ENCODE measurements at places on chromosomes 4 and X.
A peak's percentile ranks its signal among the peaks of the same experiment; 100 is the strongest.

DNA sequence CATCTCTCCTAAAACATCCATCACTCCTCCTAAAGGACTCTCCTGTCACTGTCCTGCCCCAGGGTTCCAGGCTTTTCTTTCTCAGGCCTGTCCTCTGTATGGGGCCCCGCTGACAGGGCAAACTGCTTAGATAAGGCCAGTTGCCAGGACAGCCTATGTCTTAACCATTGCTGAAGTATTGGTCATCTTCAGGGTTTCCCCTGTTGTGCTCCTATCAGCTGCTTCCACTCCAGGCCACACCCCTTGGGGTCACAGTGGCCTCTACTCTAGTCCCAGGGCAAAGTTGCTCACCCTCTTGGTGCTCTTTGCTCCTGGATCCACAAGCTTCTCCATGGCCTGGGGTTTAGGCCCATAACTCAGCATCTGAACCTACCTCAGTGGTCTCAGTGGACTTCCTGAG is 138.0 kb upstream of the PJA1 start:
- DNase-seq = no peak

DNA sequence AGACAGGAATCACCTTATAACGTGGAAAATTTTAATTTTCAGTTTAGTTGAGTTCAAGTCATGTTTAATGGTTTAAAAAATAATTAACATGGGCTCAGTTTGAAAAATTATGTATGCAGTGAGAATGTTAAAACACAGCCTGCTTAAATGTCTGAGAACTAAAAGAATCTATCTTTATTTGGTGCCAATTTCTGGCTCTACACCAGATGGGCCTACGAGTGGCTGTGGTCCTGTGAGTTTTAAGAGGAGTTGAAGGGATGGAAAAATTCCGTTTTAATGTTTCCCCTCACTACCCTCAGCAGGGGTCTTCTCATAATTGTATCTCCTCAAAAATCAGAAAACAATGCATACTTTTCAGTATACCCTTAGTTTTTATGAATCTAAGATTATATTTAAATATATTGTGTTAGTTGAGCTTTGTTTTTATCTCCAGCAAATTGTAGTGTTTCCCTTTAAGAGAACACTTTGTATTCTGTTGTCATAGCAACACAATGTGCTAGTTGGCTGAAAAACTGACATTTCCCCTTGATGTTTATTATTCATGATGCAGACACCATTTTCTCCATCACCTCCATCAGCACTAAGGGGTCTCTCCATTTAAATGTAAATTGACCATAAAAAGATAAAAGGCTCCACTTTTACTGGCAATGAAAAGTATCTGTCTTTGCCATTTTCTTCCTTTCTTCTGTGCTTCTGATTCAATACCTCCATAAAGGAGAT is 393.5 kb upstream of the GRIA3 start:
- no peak for DNase-seq

DNA sequence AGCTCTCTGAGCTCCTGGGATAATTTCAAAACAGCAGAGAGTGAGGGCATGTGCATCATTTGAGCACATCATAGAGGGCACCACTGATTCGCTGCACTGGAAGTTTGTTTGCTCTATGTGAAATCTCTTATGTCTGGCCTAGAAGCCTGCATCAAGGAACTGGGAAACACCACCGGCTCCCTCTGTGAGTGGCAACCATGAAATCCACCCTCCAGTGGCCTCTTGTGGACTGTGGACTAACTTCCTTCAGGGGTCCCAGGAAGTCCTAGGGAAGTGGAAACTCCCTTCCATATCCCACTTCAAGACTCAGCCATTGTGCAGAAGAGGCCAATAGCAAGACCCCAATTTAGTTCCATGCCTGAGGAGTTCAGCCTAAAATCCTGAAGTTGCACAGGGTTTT is 48.0 kb upstream of the IGFBP7 start:
- DNase-seq = no peak

GRCh38 chr4:8704632-8705031 is 112.1 kb downstream of the CPZ start:
- no peak for DNase-seq

- no peak for DNase-seq
Observed at GRCh38 chr4:168218645-168219044, 99.9 kb downstream of the DDX60 start.

GRCh38 chr4:170025523-170026252 is 507 bp downstream of the MFAP3L start:
- peak; percentile 52 for DNase-seq

DNA sequence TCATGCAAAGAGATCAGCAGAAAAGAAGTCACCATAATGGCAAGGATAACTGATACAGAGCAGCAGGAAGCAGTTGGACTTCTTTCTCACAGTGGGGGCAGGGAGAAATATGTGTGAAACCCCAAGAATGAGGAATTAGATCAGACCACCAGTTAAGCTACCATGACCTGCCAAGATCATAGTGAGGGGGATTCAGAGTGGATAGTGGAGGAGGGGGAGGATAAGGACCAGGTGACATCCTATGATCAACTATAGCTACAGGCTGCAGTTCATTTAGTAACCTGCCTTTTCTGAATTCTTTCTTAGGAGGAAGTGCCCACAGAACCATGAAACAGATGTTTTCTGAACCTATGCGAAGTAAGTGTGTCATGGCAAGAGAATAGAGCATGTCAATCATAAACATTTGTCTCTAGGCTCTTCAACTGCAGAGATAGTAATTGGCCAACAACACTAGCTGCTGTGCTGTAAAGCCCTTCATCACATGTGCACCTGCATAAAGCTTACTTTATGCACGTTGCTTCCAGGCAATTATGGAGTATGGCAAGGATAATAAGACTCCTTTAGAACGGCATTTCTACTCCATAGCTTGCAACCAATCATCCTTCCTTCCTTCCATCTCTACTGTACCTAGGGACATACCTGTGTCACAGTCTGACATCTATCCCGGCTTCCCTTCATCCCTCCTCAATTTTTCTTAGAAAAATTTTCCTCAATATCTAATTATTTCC is 329.7 kb downstream of the EPHA5 start:
- DNase-seq = no peak

- peak; percentile 56 for DNase-seq
Observed at GRCh38 chr4:153153339-153153871, 50.8 kb upstream of the TRIM2 start.

GRCh38 chrX:57286507-57287251 is at the start of gene FAAH2:
Gene FAAH2, plus strand, starts transcription at chrX:57286706. Its CDS starts 120 bp downstream, at chrX:57286826.
- no peak for DNase-seq

GRCh38 chr4:147192679-147193078 is 247.0 kb upstream of the TTC29 start:
- no peak for DNase-seq

GRCh38 chr4:96955226-96955625 is 1115.3 kb downstream of the PDHA2 start:
- DNase-seq = no peak

GRCh38 chr4:112853662-112854256 is 195.7 kb upstream of the ANK2 start:
- no peak for DNase-seq

GRCh38 chr4:2066571-2067445 is 7.7 kb downstream of the NAT8L start:
- no peak for DNase-seq

- peak; percentile 29 for DNase-seq
Observed at GRCh38 chr4:108834835-108835384, 72.1 kb upstream of the ETNPPL start.

GRCh38 chrX:39826813-39827543 is 270.8 kb downstream of the BCOR start:
- no peak for DNase-seq

DNA sequence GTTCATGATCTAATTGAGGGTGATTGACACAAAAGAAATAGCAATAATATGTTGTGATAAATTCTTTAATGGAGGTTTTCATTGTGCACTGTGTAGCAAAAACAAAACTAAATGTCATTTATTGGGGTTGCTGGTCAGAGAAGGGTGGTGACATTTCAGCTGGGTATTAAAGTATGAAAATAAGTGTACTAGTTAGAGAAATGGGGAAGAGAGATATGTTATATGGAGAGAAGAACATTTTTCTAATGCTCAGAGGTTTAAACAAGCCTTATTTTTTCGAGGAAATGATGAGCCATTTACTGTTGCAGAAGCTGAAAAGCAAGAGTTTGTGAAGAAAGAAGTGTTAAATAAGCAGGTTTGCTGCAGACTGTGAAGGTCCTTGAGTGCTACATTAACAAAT is 142.7 kb upstream of the PAQR3 start:
- DNase-seq = no peak

GRCh38 chr4:82373486-82373815 is 340 bp downstream of the HNRNPD start:
- peak; percentile 14 for DNase-seq

DNA sequence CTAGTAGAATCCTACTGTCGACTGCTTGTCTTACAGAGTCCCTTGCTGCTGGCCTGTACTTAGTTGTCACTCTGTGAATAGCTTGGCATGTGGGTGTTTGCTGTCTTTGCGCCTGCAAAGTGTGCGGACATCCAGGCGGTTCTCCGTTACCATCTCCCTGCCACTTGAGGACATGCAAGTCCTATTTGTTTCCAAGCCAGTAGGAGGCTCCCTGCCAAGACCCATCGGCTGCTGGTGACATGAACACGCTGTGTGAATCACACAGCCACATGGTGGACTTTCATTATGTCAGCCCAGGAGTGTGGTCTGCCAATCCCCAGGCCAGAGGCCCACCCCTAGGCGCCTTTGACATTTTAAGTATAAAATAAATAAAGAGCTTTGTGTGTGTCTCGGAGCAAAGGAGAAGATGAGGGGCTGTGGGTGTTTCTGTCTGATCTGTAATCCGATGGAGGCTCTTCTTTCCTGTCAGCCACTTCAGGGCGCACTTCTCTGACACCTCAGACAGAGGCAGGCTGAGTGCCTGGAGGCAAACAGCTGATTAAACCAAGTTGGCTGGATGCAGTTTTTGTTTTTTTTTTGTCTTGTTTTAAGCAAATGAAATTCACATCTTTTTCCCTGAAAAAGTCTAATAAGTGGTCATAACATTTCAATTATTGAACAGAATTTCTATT is 51.5 kb downstream of the ALPK1 start:
- peak; percentile 58 for DNase-seq

DNA sequence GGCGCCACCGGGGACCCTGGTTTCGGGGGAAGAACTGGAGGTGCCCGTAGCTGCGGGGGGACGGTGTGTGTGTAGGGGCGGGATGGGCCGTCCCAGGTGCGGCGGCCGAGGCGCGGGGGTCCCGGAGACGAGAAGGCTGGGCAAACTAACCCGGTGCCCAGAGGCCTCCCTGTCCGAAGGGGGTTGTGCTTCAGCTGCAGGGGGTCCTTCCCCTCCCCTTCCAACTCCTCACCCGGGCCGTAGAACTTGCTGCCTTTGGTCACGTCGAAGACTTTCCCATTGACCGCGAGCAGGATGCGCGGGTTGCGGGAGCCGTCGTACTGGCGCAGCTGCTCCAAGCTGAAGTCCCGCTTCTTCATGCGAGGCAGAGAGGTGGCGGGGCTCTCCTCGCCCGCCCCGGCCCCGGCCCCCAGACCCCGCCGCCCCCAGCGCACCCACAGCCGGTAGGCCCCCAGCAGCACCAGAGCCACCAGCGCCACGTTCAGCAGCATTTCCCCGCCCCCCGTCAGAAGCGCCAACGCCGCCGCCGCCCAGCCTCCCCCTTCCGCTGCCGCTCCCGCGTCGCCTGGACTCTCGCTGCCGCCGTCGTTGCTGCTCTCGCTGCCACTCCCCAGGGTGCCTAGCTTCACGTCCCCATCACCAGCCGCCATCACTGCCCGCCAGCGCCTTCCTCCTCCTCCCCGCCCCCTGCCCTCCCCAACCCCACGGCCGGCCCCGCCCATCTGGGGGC is at the start of gene PGRMC2:
TSS of gene PGRMC2 (minus strand) at position 673 of the 730 bp plus-strand sequence. CDS start at position 650, 23 bp downstream.
- peak; percentile 28 for DNase-seq

GRCh38 chr4:132642016-132642817 is 506.9 kb upstream of the PCDH10 start:
- peak; percentile 55 for DNase-seq

- no peak for DNase-seq
Observed at GRCh38 chrX:77693594-77693993, 92.4 kb downstream of the ATRX start.

GRCh38 chr4:110248831-110249253 is 50.4 kb upstream of the ELOVL6 start:
- no peak for DNase-seq

DNA sequence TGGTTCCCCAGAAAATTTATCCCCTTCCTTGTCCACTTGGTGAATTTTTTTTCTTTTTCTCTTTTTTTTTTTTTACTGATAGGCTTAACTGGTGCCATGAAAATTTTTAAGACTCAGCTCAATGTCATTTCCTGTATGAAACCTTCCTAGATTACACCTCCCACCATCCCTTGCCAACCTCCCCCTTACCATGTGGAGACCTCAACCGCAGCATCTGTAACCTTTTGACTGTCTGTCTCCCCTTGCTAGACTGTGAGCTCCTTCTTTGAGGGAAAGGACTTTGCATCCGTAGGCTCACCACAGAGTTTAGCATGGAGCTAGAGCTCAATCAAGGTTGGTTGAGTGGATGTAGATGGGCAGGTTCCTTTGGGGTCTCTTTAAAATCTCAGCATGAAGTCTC is 5.2 kb upstream of the PGRMC1 start:
- no peak for DNase-seq

DNA sequence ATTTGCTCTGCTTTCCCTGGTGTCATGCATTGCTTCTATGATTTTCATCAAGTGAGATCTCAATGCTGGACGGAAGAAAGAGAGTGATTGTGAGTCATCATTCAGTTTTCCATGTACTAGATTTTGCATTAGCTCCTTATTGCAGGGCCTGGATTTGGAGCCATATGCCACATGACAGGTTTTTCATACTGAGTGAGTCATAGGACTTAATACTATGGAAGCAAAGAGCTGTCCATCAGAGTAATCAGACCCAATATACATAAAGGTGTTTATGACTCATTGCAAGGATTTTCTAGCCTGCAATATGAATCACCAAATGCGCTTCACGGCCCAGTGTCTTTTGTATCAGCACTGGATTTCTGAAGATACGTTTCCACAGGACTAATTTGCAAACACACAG is 11.2 kb upstream of the TFDP3 start:
- DNase-seq = no peak

DNA sequence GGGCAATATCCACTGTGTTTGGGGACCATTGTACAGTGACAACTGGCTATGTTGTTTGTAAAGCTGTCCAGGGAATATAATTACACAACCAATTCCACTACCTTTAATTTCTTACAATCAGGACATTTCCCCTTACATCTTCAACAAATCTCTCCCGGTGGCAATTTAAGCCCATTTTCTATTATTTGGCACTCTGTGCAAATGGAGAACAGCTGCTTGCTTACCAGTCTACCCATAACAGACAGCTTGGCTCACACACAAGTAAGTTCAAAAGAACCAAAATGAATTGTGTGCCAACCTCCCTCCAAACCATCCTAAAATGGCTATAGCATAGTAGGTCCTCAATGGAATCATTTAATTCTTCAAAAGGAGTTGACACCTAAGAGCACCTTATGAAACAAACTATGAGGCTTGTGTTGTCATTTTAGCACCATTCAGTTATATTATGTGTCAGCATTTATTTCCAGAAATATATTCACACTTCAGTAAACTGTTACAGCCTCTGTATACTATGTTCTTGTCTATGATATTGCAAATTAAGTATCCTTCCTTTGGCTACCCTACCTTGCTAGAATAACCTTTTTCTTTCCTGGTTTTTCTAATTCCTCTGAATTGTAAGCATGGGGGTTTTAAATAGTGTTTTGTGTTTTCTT is 18.4 kb downstream of the GABRA4 start:
- no peak for DNase-seq
